ENCODE measurements at places on chromosomes 5 and 9. TPM values are rescaled to one million over a fixed set of nuclear protein-coding genes. Genes with fewer than 3 reads are reported as not detected.

RELL2 gene
- total RNA-seq = 20.4 TPM

DNA sequence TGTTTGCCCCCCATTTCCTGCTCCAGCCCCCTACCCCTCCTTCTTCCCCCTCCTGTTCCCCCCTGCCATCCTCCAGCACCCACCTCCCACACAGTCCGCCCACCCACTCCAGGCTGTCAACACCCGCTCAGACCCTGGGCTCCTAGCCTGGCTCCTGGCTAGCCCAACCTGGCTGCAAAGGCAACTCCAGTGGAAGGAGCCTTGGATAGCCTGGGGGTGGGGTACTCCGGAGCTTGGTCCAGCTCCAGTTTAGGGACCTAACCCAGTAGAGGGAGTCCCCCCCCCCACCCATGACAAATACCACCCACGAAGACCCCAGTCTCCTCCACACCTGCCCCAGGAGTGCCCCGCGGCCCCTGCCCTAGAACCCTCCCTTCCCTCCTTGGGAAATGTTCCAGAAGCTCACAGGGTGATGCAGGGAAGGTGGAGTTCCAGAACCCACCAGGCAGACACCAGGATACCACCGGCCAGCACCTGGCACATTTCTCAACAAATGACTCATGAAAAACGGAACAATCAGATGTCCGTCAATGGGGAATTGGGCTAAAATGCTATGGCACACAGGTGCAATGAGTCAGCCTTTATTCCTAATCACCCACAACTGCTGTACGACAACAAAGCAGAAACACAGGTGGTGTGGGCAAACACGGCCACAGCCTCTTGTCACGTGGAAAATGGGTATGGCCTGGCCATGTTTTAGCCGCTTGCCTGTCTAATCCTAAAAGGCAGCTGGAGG is 901 bp upstream of the SLC12A7 start:
- DNase-seq = no peak

GRCh38 chr9:79745752-79746336 is 174.1 kb downstream of the TLE4 start:
- DNase-seq = no peak

- no peak for DNase-seq
Observed at GRCh38 chr5:37836592-37837413, 3.0 kb downstream of the GDNF start.

DNA sequence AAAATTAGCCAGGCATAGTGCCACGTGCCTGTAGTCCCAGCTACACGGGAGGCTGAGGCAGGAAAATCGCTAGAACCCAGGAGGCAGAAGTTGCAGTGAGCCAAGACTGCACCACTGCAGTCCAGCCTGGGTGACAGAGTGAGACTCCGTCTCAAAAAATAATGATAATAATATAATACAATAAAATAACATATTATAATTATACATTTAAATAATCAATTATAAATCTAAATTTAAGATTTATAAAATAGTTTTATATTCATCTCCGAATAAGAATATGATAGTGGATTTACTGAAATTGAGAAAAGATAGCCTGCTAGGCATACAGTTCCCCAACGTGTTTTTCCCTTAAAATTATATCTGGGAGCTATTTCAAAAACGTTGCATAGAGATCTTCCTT is 599.6 kb downstream of the CDH18 start:
- no peak for DNase-seq

- no peak for DNase-seq
Observed at GRCh38 chr9:99264070-99264680, 42.1 kb downstream of the SEC61B start.

- DNase-seq = no peak
Observed at GRCh38 chr5:96763026-96763425, 44.7 kb downstream of the ERAP1 start.

DNA sequence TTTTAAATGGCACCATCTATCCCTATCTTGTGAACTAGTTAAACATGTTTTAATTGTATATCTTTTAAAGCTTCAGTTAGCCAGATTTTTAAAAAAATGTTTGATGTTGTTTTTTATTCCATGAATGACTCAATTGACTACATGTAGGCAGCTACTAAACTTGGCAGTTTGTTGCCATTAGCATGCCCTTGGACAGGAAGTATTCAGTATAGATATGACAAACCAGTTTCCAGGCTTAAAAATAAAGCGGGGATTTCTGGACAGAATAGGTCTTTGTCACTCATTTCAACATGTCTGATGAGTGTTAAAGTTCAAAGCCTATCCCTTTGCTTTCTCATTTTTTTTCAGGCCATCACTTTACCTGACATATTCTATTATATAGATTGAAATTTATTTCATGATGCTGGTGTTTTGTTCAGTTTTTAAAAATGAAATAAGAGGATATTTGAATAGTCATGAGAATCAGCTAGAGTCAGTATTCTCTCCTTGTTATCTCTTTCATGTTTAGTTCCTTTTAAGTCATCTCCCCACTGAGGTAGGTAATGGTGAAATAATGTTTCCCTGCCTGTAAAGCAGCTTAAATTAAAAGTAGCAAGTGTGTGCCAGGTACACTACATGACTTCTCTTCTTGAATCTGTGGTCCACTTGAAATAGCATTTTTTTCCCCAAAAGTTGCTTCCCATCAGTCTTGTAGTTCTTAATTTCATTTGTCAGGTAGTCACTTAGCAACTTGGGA is 11.9 kb downstream of the TNFAIP8 start:
- no peak for DNase-seq

GRCh38 chr9:87880116-87880515 is 2.6 kb upstream of the SPATA31E1 start:
- DNase-seq = no peak

DNA sequence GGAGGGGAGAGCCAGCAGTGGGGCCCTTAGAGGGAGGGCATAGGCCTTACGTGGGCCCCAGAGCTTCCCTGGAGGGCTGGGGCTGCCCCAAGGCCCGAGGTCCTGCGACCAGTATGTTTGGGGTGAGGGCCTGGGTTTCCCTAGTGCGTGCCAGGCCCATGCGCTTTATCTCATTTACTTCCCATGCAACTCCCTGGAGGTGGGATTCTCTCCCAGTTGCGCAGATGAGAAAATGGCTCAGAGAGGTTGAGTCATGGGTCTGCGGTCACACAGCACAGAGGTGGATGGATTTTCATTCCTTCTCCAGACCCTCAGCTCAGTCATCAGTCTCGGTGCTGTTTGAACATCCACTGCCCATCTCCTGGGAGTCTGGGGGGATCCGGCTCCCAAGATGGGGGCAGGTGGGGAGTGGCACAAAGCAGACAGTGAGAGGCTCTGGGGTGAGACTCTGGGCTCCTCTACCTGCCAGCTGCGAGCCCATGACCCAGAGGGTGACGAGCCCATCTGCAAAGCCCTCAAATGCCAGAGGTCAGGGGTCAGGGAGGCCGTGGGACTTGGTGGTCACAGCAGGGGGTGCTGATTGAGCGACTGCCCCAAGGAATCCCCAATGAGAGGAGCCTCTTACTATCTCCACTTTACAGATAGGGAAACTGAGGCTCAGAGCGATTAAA is 171.2 kb downstream of the GAPVD1 start:
- DNase-seq = no peak
